ENCODE measurements at places on chromosomes 16 and 17. TPM values are rescaled to one million over a fixed set of nuclear protein-coding genes. Genes with fewer than 3 reads are reported as not detected.

HSD11B2 gene
- 11.4 TPM for total RNA-seq

DNA sequence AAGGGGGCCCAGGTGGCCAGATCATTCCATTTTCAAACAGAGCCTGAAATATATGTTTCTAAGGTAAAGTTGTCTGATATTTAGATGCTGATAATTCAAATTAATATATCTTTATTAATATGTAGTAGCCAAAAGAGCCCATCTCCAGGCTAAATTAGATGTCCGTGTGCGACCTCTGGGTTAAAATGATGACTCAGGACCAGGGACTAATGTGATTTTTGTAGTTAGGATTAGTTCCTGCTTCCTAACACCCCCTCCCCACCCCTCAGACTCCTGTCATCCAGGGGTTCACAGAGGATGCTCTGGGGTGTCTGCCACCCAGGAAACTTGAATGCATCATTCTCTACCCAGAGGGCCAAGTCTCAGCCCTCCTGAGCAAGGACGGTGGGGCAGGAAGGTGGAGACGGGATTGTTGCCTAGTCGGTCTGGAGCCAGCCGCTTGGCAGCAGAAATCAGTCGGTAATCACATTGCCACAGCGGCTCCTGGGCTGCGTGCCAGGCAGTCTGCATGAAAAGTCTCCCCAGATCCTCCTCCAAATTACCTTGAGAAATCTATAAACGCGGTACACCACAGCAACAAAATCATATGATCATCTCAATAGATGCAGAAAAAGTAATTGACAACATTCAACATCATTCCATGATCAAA, 29.8 kb downstream of the CNGB1 start:
- no peaks in the 10 kb centered on the region for H3K36me3 ChIP-seq
- no peak overlapping the region for H3K4me3 ChIP-seq
- peak; percentile 91 for DNase-seq

CA4 gene
- total RNA-seq = 4.7 TPM

FADS6 gene
- not detected for total RNA-seq

DNA sequence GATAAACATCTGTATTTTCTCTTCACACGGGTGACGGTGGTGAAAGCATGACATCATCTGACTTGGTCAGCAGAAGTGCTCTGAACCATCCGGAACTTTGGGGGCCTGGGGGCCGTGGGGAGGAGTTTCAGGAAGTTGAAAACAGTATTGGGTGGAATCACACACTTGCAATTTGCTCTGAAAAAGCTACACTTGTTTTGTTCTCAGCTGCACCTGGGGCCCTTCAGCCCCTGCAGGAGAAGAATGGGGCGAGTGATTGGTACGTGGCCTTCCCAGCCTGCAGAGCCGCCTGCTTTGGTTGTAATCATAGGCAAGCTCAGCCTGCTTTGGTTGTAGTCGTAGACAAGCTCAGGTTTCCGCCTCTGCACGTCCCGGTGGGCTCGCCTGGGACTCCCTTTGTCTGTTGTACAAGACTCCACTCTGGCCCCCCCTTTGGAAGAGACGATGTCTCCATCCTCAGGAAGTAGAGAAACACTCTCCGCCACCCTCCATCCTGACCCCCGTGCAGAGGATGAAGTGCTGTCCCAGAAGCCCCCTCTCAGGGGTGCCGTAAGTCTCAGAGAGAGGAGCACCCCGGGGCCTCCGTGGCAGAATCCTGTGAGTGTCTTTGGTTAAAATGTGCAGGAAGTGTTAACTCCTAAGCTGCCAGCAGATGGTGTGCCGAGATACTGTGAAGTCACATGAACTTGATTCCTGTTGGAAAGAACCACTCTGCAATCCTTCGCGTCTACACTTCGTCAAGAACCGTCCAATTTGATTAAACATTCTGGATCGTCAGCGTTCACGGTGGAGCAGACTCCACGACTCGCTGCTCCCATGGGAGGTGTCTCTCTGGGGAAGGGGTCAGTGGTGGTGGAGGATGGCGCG, 5.4 kb downstream of the BANP start:
- H3K27ac ChIP-seq = no peak overlapping the region
- no peak overlapping the region for H3K4me3 ChIP-seq
- no peaks in the 10 kb centered on the region for H3K36me3 ChIP-seq
- no peak for DNase-seq

KARS1 gene
- 89.4 TPM for total RNA-seq

DNA sequence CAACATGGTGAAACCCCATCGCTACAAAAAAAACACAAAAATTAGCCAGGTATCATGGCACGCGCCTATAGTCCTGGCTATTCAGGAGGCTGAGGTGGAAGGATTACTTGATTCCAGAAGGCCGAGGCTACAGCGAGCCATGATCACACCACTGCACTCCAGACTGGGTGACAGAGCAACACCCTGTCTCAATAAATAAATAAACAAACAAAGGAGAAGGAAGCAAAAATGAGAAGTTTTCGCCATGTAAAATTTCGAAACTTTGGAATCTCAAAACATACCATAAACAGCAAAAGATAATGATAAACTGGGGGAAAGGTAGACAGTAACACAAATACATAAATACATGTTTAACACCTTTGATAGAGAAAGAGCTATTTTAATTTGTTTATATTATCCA, 130.9 kb downstream of the ZFHX3 start:
- no peaks in the 10 kb centered on the region for H3K27me3 ChIP-seq
- no peak for DNase-seq
- H3K4me3 ChIP-seq = no peak overlapping the region

Data from prostate gland (tissue), 2 donors.